ENCODE measurements at places on chromosomes 5 and 9.
A peak's percentile ranks its signal among the peaks of the same experiment; 100 is the strongest.

DNA sequence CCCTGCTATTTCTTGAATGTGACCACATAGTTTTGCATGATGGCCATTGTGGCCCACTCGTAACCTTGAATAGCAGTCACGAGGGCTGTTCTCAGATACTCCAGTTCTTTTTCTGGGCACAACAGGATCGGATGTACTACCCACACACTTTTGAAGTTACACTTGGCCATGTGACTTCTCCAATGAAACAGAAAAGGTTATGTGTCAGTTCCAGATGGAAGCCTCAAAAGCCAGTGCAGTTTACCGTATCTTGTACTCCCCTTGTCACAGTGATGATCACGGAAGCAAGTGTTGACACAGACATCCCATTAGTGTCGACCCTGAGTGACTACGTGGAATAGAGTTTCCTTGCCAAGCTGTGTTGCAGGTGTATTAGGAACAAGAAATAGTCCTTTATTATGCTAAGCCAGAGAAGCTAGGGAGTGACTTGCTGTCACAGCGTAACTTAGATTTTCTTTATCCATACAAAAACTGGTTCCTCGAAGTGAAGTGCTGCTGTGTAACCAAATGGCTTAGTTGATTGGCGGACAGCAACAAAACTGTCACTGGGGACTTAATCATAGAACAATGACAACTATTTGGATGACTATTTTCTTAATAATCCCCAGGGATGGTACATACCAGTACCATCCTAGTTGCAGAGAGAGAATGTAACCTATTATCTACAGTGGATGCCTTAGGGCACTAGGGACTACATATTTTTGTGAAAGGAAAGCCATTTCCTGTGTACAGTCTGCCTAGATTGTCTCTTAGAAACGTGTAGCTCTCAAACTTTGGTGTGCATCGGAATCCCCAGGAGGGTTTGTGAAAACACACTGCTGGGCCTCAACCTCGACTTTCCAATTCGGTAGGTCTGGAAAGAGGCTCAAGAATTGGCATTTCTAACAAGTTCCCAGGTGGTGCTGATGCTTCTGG lies 90.1 kb upstream of the DMRT1 start:
- DNase-seq = no peak

- no peak for DNase-seq
These were observed 64.8 kb downstream of the HMCN2 start for GRCh38 chr9:130330202-130330862.

GRCh38 chr9:83456226-83456625 lies 82.0 kb downstream of the FRMD3 start:
- DNase-seq = no peak

DNA sequence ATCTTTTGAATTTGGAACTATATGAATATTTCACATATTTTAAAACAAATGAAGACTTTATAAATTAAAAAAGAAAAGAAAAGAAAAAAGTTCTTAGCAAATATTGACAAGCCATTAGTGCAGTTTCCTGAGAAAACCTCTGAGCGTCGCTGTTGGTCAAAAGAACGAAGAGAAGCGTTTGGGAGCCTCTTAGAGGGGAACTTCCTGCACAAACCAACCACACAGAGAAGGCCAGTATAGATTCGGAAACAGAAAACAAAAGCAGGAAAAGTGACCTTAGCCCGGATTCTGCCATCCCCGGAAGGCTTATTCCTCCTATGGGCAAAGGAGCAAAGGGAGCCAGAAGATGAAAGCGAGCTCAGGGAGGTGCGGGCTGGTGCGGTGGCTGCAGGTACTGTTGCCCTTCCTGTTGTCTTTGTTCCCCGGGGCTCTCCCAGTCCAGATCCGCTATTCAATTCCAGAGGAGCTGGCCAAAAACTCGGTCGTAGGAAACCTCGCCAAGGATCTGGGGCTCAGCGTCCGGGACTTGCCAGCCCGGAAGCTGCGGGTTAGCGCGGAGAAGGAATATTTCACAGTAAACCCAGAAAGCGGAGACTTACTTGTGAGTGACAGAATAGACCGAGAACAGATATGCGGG lies at the start of gene PCDHGB2:
TSS of gene PCDHGB2 (plus strand) at position 205 of the 637 bp plus-strand sequence. CDS start at position 347, 142 bp downstream.
- no peak for DNase-seq

GRCh38 chr5:68490406-68490805 lies 274.9 kb downstream of the PIK3R1 start:
- no peak for DNase-seq

DNA sequence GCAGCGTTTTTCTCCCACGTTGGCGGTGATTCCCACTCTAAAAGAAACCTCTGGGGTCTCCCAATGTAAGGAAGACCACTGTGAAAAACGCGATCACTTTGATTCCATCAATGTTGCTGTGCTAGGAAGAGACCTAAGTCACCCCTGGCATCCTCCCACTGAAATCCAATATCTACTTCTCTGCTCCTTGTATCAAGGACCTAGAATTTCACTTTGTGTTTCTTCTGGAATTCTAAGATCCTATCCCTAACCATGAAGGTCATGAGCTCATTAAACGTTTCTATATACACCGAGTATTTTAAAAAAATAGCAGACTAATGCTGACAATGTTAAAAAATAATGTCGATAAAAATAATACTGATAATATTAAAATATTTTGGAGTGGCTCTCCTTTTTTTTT lies 118.8 kb upstream of the MYO10 start:
- DNase-seq = no peak

DNA sequence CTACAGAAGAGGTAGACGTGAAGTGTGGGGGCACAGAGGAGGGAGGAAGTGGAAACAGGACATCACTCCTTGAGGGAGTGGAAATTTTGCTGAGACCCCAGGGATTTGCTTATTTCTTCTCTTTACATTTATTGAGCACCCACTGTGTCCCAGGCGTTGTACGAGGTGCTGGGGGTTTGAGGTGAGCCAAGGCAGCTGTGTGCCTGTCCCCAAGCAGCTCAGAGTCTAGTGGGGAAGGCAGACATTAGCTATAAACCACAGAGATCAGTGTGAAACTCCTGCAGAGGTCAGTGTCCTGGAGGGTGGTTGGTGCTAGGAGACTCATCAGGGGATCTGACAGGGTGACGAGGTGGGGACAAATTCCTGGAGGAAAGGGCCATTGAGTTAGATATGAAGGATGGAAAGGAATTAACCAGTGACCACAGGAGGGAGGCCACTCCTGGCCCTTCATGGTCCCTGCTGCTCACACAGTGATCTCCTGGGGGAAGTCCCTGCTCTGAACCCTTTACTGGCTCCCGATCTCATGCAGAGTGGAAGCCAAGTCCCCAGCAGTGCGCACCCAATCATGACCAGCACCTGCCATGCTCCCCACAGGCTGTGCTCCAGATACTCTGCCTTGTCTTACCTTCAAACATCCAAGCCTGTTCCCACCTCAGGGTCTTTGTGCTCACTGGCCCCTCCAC lies 3.4 kb upstream of the CXCL14 start:
- DNase-seq = no peak

DNA sequence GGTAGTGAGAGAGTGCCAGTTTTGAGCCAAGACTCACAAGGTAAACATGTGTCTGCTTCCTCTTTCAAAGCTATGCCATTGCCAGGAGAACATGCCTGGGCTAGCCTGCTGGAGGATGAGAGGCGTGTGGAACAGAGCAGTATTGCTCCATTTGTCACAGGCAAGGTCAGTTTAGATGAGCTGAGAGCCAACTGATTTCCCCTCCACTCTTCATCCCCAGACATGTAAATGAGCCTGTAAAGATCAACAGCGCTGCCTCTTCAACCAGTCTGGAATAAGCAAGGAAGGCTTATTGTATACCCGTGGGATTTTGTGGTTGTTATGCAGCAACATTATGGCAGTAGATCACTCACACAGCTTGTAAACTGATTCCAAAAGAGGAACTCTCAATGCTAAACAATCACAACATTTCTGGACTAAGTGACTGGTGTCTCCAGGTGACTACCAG lies 8.2 kb upstream of the GDNF start:
- DNase-seq = no peak

DNA sequence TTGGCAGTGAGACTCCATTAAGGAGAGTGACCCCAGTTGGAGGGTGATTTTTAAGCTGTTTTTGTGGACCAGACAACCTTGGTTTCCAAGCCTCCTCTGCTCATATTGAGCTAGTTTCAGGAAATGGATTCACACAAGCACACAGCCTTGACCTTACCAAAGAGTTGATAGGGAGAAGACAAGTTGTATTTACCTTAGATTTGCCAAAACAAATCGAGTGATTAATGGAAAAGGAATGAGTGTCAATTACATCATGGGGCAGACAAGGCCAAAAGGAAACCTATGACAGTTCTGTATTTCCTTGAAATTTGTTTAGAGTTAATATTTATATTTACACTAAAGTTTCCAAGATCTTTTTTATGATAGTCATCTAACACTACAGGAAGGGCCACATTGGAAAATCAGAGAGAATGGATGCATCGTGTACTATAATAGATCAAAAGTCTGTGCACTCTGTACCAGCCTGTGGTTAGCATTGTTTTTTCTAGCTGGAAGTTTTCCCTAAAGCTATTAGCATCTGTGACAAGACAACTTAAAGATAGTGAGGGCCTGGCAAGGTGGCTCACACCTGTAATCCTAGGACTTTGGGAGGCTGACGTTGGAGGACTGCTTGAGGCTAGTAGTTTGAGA lies 86.0 kb upstream of the FER start:
- no peak for DNase-seq

DNA sequence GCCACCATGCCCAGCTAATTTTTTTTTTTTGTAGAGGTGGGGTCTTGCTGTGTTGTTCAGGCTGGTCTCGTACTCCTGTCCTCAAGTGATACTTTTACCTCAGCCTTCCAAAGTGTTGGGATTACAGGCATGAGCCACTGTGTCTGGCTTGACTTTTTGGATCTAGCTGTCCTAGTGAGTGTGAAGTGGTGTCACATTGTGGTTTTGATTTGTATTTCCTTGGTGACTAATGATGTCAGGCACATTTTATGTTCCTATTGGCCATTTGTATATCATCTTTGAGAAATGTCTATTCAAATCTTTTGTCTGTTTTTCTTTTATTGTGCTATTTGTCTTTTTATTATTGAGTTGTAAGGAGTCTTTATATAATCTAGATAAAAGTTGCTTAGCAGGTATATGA lies 53.5 kb upstream of the MCCC2 start:
- no peak for DNase-seq

GRCh38 chr9:34717996-34718614 lies 8.2 kb upstream of the CCL21 start:
- DNase-seq = no peak

- DNase-seq = peak; percentile 1
These were observed 818.2 kb downstream of the TLR4 start for GRCh38 chr9:118522093-118523028.

- DNase-seq = no peak
These were observed at the start of gene SH3TC2 for GRCh38 chr5:149063017-149063687. Gene SH3TC2 (minus strand): TSS chr5:149063062. CDS start chr5:149063022, 40 bp downstream.

GRCh38 chr9:137631345-137632229 lies 12.8 kb downstream of the EHMT1 start:
- DNase-seq = no peak

DNA sequence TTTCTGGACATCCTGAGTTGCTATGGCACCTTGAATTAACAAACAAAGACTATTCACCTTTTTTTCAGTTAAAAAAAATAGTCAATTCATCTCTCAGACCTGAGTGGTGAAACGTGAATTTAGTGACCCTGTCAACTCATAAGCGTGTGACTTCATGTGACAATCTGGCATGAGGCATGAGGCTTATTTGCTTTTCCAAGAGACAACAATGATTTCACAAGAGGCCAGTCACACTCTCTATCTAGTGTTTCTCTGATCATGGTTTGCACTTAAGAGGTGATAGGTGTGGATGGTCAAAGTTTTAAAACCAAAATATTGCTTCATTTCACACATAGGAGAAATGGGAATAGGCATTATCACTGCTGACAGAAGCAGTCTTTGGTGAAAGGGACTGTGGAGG lies 559.6 kb upstream of the ACO1 start:
- no peak for DNase-seq

DNA sequence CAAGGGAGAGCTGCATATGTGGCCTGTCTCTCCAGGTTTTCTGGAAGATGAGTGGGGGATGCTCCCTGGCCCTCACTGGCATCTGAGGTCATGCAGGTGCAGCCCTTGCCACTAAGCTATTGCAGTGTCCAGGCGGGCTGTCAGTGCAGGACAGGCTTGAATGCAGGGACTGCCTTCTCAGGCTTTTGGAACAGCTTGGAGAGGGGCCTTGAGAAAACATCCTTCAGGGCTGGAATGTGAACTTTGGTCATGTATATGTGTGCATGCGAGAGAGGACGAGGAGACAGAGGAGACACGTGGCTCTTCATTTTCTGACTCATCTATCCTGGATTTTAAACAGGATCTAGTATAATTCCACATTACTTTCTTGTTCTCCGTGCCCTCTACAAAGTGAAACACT lies 90.3 kb downstream of the MACROH2A1 start:
- no peak for DNase-seq

DNA sequence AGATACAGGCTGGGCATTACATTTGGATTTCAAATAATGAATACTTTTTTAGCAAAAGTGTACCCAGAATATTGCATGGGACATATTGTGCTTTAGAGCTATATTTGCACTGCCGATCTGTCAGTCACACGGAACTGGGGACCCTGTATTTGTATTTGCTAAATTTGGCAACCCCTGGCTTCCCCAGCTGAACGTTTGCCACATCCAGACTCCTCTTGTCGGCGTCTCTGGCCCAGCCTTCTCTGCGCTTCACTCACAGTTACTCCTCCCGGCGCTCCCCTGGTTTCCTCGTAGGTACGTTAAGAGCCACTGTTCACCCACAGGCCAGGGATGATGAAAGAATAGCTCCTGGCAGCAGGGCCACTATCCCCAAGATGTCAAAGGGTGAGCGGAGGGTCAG lies 58.7 kb downstream of the NSUN2 start:
- DNase-seq = no peak

- no peak for DNase-seq
These were observed 297.0 kb upstream of the TAS2R1 start for GRCh38 chr5:9927106-9927505.

- DNase-seq = no peak
These were observed 29.0 kb downstream of the PAEP start for GRCh38 chr9:135590486-135591079.

GRCh38 chr9:112020680-112021596 lies 124.3 kb downstream of the UGCG start:
- no peak for DNase-seq

DNA sequence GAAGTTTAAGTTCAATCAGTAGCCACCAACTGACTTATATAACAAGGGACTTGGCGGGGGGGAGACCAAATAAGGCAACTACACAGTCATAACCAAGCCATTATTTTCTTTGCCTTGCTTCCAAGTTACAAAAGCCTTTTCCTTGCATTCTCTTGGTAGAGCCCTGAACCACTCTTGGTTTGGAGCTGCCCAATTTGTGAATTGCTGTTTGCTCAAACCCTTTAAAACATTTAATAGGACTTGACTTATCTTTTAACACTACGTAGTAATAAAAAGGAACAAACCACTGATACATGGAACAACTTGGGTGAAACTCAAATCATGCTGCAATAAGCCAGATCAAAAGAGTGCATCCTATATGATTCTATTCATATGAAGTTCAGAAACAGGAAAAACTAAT lies 31.7 kb upstream of the MSH3 start:
- DNase-seq = no peak

DNA sequence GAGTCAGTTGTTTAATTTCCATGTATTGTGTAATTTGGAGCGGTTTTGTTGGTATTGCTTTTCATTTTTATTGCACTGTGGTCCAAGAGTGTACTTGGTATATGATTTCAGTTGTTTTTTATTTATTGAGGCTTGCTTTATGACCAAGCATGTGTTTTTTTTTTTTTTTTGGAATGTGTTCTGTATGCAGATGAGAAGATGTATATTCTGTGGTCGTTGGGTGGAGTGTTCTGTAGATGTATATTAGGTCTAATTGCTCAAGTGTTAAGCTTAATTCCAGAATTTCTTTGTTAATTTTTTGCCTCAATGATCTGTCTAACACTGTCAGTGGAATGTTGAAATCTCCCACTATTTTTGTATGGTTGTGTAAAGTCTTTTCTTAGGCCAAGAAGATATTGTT lies 23.4 kb downstream of the ADGRV1 start:
- no peak for DNase-seq

GRCh38 chr5:59169081-59169767 lies 586.3 kb downstream of the RAB3C start:
- no peak for DNase-seq

Measured in stimulated activated CD4-positive, alpha-beta T cell treated with anti-CD3 and anti-CD28 coated beads, Interleukin-2, amount 100 ng/mL, for 48 hours (primary cell).